ENCODE measurements at places on chromosomes 7 and 10.
A peak's percentile ranks its signal among the peaks of the same experiment; 100 is the strongest.

DNA sequence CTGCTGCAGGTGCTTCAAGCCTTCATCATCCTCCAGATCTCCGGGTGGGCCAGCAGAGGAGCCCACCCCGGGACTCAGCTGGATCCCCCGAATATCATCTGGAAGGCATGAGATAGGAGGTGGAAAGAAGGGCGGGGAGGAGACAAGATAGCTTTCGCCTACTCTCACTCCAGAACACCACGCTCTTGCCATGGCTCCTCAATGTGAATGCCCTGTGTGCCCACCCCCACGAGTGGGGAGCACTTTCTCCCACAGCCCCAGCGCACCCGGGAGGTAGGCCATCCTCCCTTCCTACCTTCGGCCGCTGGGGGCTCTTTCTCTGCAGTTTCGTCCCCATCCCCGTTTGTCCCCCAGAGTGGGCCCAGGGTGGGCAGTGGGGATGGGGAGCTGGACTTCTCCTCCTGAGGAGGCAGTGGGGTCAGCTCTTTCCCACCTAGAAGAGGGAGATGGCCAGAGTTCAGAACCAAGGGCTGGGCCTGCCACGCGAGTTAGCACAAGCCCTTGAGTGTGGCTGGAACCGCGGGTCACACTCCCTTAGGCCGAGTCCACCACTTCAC lies 8.9 kb downstream of the GIGYF1 start:
- DNase-seq, result no peak

- DNase-seq, result no peak
These were observed 38.6 kb downstream of the HACD1 start for GRCh38 chr10:17578603-17579002.

DNA sequence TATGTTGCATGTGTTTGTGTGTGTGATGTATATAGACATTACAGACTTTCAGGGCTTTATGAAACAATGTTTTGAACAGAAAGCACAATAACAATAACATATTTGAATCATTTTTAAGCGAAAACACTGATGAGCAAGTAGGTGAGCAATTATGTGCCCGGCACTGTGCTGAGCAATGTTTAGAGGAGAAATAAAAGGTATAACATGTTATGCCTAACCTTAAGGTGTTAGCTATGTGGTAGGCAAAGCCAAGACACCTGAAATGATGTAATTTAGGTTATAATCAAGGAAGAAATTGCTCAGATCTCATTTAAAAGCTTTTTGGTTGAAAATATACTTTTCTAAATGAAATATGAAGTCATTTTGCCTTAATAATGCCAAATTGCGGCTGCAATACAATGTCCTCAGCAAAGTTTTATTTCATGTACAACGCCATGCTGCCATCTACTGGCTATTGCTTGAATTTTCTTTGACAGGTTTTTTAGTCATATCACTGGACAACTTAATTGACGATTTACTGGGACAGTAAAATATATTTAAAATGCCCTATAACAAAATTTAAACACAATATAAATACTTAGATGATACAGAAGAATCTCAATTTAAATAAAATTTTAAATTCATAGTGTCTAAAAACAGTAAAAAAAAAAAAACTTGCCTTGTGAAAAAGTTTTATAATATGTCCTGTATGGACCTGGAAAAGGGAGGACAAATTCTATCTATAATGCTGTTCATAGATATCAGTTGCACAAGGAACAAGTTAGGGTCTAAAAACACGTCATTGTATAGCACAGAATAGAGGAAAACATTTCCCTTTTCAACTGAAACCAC lies 131.1 kb upstream of the CDK1 start:
- peak; percentile 56 for DNase-seq

DNA sequence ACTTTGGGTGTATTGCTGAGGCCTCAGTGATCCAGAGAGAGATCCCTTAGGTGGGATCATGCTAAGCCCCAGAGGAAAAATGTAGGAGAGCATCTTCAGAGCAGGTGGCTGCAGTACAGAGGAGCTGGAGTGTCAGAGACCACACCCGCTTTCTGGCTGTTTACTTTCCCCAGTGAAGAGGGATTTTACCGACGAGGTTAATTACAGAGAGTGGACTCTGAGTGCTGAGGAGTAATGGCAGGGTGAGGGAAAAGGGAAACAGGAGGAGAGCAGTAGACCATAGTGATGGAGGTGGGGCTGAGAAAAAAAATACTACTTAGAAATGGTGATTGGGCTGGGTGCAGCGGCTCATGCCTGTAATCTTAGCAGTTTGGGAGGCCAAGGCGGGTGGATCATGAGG lies 43.3 kb upstream of the HBP1 start:
- no peak for DNase-seq

- DNase-seq, result no peak
These were observed 56.4 kb downstream of the DPYSL4 start for GRCh38 chr10:132243141-132243540.

DNA sequence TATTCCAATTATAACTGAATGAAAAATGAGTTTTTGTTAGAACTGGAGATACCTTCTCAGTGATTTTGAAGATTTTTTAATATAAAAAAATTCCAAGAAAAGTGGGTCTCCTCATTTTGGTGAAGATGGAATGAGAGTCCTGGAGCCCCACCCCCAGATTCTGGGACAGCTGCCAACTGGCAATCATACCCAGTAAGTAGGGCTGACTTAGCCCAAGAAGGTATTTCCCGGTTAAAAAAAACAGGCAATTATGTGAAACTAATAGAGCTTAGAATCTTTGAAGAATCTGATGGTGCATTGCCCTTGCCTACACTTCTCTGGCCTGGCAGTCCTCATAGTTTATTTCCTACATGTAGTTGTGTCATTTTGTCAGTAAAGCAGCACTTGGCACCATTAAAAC lies 52.8 kb upstream of the VWDE start:
- no peak for DNase-seq

- no peak for DNase-seq
These were observed 54.6 kb upstream of the RNF32 start for GRCh38 chr7:156585926-156586325.

DNA sequence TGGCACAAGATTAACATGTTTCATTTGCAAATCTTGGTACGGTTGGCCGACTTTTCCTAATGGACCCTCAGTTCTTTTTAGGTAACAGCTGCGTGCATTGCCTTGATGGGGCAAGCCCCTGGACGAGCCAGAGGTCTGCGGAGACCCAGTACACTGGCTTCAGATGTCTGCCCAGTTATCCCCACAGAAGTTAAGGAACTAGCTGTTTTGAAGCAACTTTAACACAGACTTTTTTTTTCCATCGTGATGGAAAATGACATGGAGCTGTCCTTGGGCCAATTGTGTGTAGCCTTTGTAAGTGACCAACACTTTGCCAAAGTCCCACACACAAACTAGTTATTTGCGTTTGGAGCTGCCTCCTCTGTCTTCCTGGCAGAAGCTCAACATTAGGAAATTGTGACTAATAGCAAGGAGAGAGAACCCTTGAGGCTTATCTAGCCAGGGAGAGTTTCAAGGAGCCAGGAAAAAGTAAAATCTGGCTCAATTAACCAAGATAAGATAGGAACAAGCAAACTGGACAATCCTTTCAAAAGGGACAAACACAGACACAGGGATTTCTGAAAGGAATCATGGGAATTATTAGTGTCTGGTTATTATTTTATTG lies 99.6 kb upstream of the BMPER start:
- DNase-seq, result no peak

- DNase-seq, result no peak
These were observed 181.7 kb downstream of the HECW1 start for GRCh38 chr7:43294080-43294630.

GRCh38 chr7:14738086-14738485 lies 164.5 kb downstream of the DGKB start:
- DNase-seq, result no peak

DNA sequence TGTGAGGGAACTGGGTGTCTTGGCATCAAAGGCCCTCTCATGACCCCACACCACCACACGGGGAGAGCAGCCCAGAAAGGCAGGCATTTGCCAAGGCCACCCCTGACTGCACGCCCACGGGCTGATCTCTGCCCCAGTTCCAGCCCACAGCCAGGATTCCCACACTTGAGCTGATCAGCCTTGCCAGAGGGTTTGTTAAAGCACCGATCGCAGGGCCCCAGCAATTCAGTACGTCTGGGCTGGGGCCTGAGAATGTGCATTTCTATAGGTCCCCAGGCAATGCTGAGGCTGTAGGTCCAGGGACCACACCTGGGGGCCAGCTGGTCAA lies 103.9 kb downstream of the TNS3 start:
- DNase-seq, result no peak

DNA sequence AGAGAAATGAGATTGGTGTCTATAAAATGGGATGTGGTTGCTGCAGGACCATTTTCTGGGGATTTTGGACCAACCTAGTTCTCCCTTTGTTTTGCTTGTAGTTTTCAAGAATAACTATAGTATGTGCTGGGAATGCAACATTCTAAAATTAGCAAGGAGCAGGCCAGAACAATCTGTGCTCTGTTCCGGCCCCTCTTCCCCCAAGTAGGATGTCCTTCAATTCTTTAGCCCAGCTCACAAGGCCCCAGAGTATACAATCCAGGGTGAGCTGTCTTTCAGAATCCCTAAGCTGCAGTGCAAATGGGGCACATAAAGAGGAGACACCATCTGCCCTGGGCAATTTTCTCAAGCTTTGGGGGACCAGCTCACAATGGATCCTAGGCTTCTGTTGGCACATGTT lies 809.1 kb downstream of the TNS3 start:
- no peak for DNase-seq

DNA sequence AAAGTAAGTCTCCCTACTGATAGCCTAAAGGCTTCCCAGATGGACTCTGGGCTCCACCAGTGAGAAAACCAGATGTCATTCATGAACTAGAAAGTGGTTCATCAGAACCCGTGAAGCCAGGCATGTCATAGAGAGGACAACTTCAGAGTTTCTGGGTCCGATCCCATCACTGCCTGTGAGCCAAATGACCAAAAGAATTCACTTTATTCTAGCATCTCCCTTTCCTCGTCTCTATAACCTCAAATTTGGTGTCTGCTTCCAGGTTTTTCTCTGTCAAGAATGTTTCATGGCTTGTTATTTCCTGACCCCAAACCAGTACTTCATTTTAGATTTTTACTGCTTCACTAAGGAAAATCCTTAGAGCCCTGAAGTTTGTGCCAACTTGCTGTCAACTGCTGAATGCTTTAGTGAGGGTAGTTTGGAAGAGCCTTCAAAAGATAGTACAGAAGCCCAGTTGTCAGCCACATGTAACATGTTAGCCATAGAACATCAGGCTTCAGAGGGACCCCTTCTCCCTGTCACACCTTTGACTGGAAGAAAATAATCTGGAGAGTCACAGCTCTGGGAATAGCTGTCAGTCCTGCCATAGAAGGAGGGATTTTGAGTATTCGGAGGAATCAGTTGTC lies 34.0 kb downstream of the ITGB8 start:
- no peak for DNase-seq
